Suprapubic skin (tissue), 4 donors: ENCODE measurements at places on chromosomes 3 and 15.

GRCh38 chr3:141330718-141331376, 37.5 kb upstream of the ZBTB38 start:
- H3K4me1 ChIP-seq, result peaks cover 10% of the 10 kb centered on the region
- no peaks in the 10 kb centered on the region for H3K36me3 ChIP-seq
- H3K27me3 ChIP-seq, result no peaks in the 10 kb centered on the region
- no peak for DNase-seq

DNA sequence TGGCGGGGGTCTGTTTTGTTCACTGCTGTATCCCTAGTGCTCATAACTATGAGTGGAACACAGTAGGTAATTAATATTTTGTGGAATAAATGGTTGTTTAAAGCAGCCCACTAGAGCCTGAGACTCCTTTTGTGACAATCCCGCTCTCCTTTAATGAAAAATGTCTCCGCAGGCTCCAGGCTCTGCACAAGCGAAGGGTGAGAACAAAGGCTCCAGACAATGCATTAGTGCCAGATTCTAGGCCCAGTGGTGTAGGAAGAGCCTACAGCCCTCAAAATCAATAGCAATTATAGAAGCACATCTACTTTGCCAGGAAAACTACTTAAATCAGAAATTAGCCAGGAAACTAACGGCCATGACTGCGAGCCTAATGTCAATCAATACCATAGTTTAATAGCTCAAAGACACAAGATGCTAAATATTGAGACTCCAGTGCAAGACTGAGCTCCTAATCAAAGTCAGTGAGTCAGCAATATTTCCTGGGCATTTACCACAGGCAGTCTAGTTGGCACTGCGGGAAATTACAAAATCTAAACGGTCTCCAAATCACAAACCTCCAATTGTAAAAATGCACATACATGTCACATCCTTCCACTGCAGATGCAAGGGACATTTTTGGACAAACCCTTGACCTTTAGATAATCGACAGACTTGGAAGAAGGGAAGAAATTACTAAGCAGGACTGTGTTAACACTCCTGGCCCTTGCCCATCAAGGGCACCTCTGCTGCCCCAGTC, 2.3 kb downstream of the ANXA2 start:
- H3K27ac ChIP-seq, result peak overlapping the region; percentile 100
- peaks cover 3% of the 10 kb centered on the region for H3K36me3 ChIP-seq
- H3K27me3 ChIP-seq, result no peaks in the 10 kb centered on the region
- DNase-seq, result no peak
- peaks cover 77% of the 10 kb centered on the region for H3K4me1 ChIP-seq
- H3K4me3 ChIP-seq, result peak overlapping the region; percentile 96

DNA sequence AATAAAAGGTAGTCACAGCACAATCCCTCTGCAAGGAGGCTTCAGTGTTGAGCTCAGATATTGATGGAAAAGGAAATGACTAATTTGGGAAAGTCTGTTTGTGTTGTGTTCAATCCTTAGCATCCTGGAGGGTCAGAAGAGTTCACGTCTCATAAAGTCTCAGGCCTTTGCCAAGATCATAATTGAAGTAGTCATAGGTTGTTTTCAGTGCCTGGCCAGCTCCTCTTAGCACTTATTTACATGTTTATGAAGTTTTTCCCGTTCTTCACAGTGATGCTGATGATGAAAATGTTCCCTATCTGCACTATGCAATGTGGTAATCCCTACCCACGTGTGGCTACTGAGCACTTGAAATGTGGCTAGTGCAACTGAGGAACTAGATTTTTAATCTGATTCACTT, 61.6 kb upstream of the TGFBR2 start:
- no peak overlapping the region for H3K4me3 ChIP-seq
- peaks cover 6% of the 10 kb centered on the region for H3K4me1 ChIP-seq
- H3K36me3 ChIP-seq, result no peaks in the 10 kb centered on the region
- no peak for DNase-seq
- peak overlapping the region; percentile 48 for H3K27ac ChIP-seq

DNA sequence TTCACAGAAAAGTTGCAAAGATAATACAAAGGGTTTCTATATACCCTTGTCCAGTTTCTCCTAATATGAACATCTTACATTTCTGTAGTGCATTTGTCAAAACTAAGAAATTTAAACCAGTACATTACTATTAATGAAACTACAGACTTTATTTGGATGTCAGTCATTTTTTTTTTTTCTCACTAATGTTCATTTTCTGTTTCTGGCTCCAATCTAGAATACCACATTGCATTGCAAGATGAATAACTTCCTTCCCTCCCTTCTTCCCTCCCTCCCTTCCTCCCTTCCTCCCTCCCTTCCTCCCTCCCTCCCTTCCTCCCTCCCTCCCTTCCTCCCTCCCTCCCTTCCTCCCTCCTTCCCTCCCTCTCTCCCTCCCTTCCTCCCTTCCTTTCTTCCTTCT, 509.2 kb upstream of the MCTP2 start:
- no peaks in the 10 kb centered on the region for H3K4me1 ChIP-seq
- no peak for DNase-seq
- H3K27ac ChIP-seq, result no peak overlapping the region

- peaks cover 37% of the 10 kb centered on the region for H3K4me1 ChIP-seq
- DNase-seq, result no peak
These were observed 88.9 kb upstream of the THBS1 start for GRCh38 chr15:39491886-39492490.

- peaks cover 14% of the 10 kb centered on the region for H3K36me3 ChIP-seq
These were observed 43.4 kb downstream of the UMPS start for GRCh38 chr3:124773351-124774326.

GRCh38 chr15:69457304-69458280, 5.0 kb downstream of the RPLP1 start:
- H3K4me1 ChIP-seq, result peaks cover 38% of the 10 kb centered on the region
- no peak overlapping the region for H3K27ac ChIP-seq
- DNase-seq, result no peak
- peaks cover 29% of the 10 kb centered on the region for H3K36me3 ChIP-seq

GRCh38 chr3:157098121-157098822, 61.7 kb downstream of the CCNL1 start:
- H3K27me3 ChIP-seq, result no peaks in the 10 kb centered on the region
- no peak overlapping the region for H3K27ac ChIP-seq
- peaks cover 12% of the 10 kb centered on the region for H3K4me1 ChIP-seq
- DNase-seq, result no peak

- H3K27me3 ChIP-seq, result no peaks in the 10 kb centered on the region
- H3K36me3 ChIP-seq, result no peaks in the 10 kb centered on the region
- H3K27ac ChIP-seq, result no peak overlapping the region
These were observed 158.6 kb upstream of the KBTBD8 start for GRCh38 chr3:66839508-66839907.

- no peaks in the 10 kb centered on the region for H3K27me3 ChIP-seq
- DNase-seq, result no peak
- no peak overlapping the region for H3K4me3 ChIP-seq
- no peaks in the 10 kb centered on the region for H3K36me3 ChIP-seq
These were observed 318.7 kb upstream of the C2CD4B start for GRCh38 chr15:62483814-62484213.

DNA sequence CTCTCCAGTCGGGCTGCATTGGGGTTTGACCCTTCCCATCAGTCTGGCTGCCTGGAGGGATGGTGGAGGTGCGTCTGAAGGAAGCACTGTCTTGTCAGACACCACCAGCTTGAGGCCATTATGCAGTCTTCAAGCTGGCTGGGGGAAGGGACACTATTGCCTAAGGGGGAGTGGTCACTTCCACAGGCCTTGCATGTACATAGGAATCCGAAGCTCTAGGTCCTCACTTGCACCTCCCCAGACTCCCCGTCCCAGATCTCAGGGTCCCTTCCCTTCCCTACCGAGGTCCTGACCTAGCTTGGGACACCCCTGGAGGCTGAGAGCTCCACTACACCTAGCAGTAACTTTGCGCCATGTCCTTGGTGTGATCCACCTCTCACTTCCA, 48.6 kb upstream of the KLF13 start:
- no peak overlapping the region for H3K27ac ChIP-seq
- no peaks in the 10 kb centered on the region for H3K36me3 ChIP-seq
- H3K4me3 ChIP-seq, result no peak overlapping the region
- no peaks in the 10 kb centered on the region for H3K27me3 ChIP-seq
- peak; percentile 57 for DNase-seq

GRCh38 chr3:114552527-114552812, 258.6 kb downstream of the TIGIT start:
- H3K27me3 ChIP-seq, result no peaks in the 10 kb centered on the region
- DNase-seq, result no peak
- no peaks in the 10 kb centered on the region for H3K36me3 ChIP-seq
- H3K4me1 ChIP-seq, result peaks cover 3% of the 10 kb centered on the region
- no peak overlapping the region for H3K27ac ChIP-seq

- no peak for DNase-seq
- H3K4me3 ChIP-seq, result no peak overlapping the region
- peaks cover 59% of the 10 kb centered on the region for H3K4me1 ChIP-seq
- no peak overlapping the region for H3K27ac ChIP-seq
- H3K27me3 ChIP-seq, result no peaks in the 10 kb centered on the region
These were observed 2.9 kb downstream of the XPC start for GRCh38 chr3:14175383-14176037.

DNA sequence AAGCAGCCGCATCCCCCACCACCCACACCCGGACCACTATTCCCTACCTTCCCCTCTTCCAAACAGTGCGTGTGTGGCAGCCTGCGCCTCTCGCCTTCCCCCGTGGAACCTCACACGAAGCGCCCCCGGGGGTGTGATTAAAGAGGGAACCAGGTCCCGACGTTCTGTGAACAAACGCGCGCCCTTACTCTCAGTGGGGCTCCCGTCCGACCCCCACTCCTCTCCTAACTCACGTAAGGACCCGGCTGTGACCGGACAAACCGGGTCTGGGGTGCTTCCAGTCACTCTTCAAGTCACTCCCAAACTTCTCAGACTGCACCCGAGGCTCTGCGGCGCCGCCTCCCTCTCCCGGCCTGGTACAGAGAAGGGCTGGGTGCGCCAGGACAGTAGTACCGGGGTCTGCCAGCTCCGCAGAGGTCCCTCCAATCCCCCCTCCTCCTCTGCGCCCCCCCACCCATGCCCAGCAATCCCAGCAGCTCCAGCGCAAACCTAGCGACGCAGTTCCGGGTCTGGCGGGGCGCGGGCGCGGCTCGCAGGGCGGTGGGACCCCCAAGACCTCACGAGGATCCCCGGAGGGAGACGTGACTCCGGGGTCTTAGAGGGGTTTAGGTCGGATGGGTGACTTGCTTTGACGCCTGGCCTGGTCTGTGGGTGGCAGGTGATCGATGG, 574 bp downstream of the DUOXA1 start:
- H3K27ac ChIP-seq, result peak overlapping the region; percentile 72
- no peak for DNase-seq
- peaks cover 33% of the 10 kb centered on the region for H3K4me1 ChIP-seq
- no peaks in the 10 kb centered on the region for H3K36me3 ChIP-seq

GRCh38 chr3:113804661-113805060, 33.9 kb upstream of the GRAMD1C start:
- H3K36me3 ChIP-seq, result peaks cover 91% of the 10 kb centered on the region
- H3K27ac ChIP-seq, result no peak overlapping the region
- H3K27me3 ChIP-seq, result no peaks in the 10 kb centered on the region
- no peak overlapping the region for H3K4me3 ChIP-seq

DNA sequence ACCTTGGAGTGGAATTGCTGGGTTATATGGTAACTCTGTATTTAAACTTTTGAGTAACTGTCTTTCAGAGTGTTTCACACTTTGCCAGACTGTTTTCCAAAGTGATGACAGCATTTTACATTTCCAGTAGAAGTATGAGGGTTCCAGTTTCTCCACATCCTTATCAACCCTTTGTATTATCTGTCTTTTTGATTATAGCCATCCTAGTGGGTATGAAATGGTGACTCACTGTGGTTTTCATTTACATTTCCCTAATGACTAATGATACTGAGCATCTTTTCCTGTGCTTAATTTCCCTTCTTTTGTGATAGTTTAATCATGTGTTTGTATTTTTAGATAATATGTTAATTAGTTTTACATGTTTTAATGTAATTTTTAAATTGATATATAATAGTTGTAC, 138.1 kb upstream of the DAZL start:
- no peak overlapping the region for H3K4me3 ChIP-seq
- no peak for DNase-seq
- no peaks in the 10 kb centered on the region for H3K4me1 ChIP-seq
- H3K36me3 ChIP-seq, result no peaks in the 10 kb centered on the region
- no peak overlapping the region for H3K27ac ChIP-seq
